ENCODE measurements at places on chromosomes 5 and 9.

DNA sequence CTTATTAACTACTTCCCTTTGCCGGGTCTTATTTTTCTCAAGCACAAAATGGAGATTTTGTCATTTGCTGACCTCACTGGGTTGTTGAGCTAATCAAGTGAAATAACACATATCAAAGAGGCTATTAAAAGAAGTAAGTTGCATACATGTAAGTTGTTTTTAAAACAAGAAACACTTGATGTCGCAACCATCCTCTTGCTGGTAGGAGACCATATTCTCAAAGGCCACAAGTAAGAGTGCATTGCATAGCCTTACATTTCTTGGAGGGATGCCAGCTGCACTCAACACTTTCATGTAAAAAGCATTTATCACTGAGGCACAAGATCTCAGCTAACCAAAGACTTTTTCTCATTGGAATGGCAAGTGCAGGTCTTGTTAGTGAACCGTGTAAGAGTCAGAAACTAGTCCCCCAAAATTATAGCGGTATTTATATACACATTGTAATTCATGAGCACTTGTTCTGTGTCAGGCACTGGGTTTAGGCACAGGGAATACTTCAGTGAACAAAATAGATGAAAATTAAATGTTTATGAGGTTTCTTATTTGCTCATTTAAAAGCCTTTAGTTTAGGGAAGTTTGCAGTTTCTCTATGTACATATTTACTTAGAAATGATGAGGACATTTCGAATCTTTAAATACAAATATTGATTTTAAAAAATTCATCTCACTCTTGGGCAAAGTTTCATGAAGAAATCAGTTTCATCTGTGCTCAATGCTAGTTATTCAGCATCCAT lies 72.0 kb downstream of the ZFAND5 start:
- DNase-seq: no peak

- DNase-seq: no peak
These were observed 410.6 kb downstream of the PSAT1 start for GRCh38 chr9:78707481-78707991.

GRCh38 chr9:88996921-88997235 lies 5.6 kb downstream of the S1PR3 start:
- DNase-seq: no peak

GRCh38 chr9:89750117-89750791 lies 145.4 kb downstream of the GADD45G start:
- peak; percentile 10 for DNase-seq

DNA sequence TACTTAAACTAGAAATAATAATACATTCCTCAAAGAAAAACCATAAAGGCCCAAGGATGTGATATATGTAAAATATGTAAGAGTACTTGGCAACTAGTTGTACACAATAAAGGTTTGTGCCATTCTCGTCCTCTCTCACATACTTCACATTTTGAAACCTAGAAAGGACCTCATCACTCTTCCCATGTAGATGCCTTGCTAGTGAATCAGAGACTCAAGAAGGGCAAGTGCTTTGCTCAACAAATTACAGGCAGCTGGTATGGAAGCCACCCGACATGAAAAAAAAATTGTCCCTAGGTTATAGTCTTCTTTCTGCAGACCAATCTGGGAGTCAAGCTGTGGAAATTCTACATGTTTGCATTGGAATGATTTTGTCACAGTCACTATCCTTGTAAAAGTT lies 31.7 kb downstream of the ADRB2 start:
- no peak for DNase-seq

DNA sequence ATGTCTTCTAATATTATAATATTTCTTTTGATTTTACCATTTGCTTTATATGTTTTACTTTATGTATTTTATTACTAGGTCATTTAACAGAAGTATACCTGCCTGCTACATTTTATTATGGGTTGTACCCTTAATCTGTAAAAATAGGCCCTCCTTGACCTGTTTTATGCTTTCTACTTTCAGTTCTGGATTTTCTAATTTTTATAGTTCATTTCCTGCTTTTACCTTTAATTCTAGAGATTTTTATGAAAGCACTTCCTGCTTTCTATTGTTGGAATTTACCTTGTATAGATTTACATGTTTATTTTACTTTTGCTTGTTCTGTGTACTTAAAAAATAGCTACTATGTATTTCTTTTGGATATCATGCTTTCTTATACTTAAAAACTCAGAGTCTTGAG lies 20.6 kb downstream of the ZNF618 start:
- DNase-seq: no peak

DNA sequence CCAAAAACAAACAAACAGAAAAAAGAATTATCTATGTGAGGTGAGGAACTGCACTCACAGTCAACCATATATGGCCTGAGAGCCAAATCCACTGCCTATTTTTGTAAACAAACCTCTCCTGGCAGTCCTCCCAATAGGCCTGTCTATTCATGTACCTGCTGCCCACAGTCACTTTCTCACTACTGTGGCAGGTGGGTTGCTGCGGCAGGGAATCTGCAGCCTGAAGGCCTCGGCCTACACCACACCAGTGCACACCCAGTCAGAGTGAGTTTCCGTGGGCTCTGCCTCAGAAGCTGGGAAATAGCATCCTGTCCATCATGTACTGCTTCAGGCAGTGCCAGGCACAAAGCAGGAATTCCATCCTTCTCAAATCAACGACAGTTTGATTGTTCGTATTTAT lies 82.3 kb downstream of the SPTLC1 start:
- no peak for DNase-seq

- DNase-seq: no peak
These were observed 298.5 kb upstream of the KIF2A start for GRCh38 chr5:62007457-62007856.

GRCh38 chr5:154196281-154196680 lies 5.7 kb downstream of the GALNT10 start:
- DNase-seq: no peak

DNA sequence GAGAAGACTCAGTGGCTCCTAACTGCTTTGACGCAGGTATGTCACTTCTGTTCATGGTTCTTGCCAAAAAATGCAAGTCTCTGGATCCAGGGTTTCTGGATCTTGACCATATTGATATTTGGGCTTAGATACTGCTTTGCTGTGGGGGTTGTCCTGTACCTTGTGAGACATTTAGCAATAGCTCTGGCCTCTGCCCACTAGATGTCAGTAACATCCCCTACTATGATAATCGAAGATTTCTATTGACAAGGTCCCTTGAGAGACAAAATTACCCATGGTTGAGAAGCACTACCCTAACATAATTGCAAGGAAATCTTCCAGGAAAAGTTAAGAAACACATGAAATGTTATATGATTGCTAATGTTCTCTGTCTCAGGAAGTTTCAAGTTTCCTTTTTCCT lies 285.4 kb downstream of the TMEM232 start:
- DNase-seq: no peak

DNA sequence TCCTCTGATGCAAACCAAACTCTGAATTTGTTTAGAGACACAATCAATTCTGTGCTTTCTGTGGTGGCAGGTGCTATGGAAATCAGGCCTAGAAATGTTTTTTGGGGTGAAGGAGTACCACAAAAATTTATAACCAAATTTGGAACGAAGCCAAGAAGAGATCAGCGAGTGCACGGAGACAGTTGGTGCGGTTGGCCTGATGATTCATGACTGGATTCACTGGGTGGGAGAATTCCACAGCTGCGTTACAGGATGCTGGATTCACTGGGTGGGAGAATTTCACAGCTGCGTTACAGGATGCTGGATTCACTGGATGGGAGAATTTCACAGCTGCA lies 135.6 kb upstream of the IRX4 start:
- no peak for DNase-seq

GRCh38 chr9:34988218-34989002 lies 1.1 kb upstream of the DNAJB5 start:
- no peak for DNase-seq
